ENCODE measurements at places on chromosomes 7 and 10.

GRCh38 chr7:133688483-133689239 is 435.8 kb downstream of the EXOC4 start:
- no peaks in the 10 kb centered on the region for H3K36me3 ChIP-seq
- H3K27ac ChIP-seq: no peak overlapping the region
- H3K27me3 ChIP-seq: no peaks in the 10 kb centered on the region
- no peaks in the 10 kb centered on the region for H3K4me1 ChIP-seq

DNA sequence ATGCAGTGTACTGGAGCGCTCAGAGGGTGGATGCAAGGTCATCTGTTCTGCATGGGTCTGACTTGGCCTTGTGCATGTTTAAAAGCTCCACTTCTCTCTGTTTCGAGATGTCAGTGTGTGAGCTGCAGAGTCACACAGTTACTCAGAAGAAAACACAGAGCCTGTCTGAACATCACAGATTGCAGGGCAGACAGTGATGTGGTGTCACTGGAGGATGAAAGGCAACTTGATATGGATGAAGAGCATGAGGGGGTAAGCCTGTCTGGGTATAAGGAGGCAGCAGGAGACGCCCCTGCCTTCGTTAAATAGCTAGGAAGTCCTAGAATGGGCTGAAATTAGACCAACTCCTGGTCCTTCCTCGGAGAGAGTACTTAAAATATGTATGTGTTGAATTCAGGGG is 67.5 kb upstream of the LRRC18 start:
- no peaks in the 10 kb centered on the region for H3K4me1 ChIP-seq
- H3K27me3 ChIP-seq: peaks cover 1% of the 10 kb centered on the region
- no peak overlapping the region for H3K27ac ChIP-seq

- H3K27me3 ChIP-seq: no peaks in the 10 kb centered on the region
- H3K36me3 ChIP-seq: peaks cover 34% of the 10 kb centered on the region
- H3K27ac ChIP-seq: no peak overlapping the region
- DNase-seq: peak; percentile 14
- peaks cover 24% of the 10 kb centered on the region for H3K4me1 ChIP-seq
Measured at GRCh38 chr7:44961844-44962482, 16.9 kb downstream of the MYO1G start.

GRCh38 chr10:12823328-12823727 is 178.2 kb downstream of the CCDC3 start:
- H3K4me3 ChIP-seq: no peak overlapping the region
- DNase-seq: no peak
- H3K27me3 ChIP-seq: no peaks in the 10 kb centered on the region
- H3K4me1 ChIP-seq: no peaks in the 10 kb centered on the region
- peaks cover 21% of the 10 kb centered on the region for H3K36me3 ChIP-seq

DNA sequence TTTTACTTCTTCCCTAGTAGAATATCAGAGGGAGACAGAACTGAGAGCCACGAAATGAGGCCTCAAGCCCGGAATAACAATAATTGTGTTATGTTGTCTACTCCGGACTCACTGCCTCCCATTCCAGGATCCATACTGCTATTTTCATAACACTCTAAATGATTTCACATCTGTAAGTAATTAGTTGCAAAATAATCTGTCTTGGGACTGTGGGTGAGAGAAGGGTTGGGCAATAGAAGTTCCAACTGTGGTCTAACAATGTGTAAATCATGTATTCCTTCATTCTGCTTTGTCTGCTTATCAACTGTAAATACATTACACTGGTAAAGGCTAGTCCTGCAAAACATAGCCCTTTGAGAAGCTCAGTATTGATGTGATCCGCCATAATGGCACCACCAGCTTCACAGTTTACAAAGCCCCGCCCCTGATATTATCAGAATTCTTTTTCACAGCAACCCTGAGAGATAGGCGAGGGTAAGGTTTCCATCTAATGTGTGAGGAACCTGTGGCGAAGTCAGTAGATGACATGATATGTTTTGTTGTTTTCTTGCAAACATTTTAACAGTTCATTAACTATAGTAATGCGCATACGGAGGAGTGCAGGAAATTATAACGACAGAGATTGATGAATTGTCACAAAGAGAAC is 265.7 kb upstream of the BMPER start:
- no peaks in the 10 kb centered on the region for H3K4me1 ChIP-seq
- H3K27ac ChIP-seq: no peak overlapping the region
- no peak for DNase-seq
- no peaks in the 10 kb centered on the region for H3K27me3 ChIP-seq
- H3K4me3 ChIP-seq: no peak overlapping the region
- no peaks in the 10 kb centered on the region for H3K36me3 ChIP-seq

- H3K27me3 ChIP-seq: peaks cover 7% of the 10 kb centered on the region
- no peak overlapping the region for H3K4me3 ChIP-seq
- no peak overlapping the region for H3K27ac ChIP-seq
Measured at GRCh38 chr7:108533712-108534111, 7.8 kb upstream of the PNPLA8 start.

- H3K27ac ChIP-seq: peak overlapping the region; percentile 19
- no peak for DNase-seq
- no peaks in the 10 kb centered on the region for H3K36me3 ChIP-seq
- H3K4me3 ChIP-seq: no peak overlapping the region
Measured at GRCh38 chr10:88826388-88826787, 23.9 kb downstream of the LIPM start.

GRCh38 chr10:75450644-75451640 is 19.5 kb downstream of the LRMDA start:
- no peak overlapping the region for H3K27ac ChIP-seq
- no peak overlapping the region for H3K4me3 ChIP-seq
- H3K36me3 ChIP-seq: no peaks in the 10 kb centered on the region

GRCh38 chr7:154744256-154744860 is 258.6 kb downstream of the PAXIP1 start:
- H3K4me3 ChIP-seq: no peak overlapping the region
- no peak overlapping the region for H3K27ac ChIP-seq
- DNase-seq: peak; percentile 52

DNA sequence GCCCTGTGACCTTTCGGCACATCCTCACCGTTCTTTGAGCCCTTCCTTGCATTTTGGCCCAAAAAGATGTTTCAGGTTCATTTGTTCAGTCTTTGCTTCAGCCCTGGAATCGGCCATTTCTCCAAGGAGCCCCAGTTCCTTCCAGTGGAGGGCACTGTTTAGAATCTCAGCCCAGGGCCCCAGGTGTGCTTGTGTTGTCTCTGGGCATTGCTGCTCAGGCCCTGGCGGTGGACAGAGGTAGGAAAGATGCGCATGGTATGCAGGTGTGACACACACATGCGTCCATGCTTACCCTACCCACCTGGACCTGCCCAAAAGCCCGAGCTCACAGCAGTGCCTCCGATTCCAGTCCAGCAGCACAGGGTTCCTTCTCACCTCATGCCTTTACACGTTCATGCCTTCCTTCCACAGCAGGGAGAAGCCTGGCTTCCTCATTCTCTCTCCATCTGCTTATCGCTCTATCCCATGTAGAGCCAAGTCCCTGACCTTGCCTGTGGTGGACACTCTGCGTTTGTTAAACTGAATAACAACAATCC is 70.6 kb downstream of the LHPP start:
- H3K36me3 ChIP-seq: no peaks in the 10 kb centered on the region
- H3K27ac ChIP-seq: no peak overlapping the region
- no peak overlapping the region for H3K4me3 ChIP-seq
- DNase-seq: no peak

- no peaks in the 10 kb centered on the region for H3K4me1 ChIP-seq
- no peaks in the 10 kb centered on the region for H3K27me3 ChIP-seq
- no peak overlapping the region for H3K4me3 ChIP-seq
- no peak for DNase-seq
- H3K27ac ChIP-seq: no peak overlapping the region
Measured at GRCh38 chr7:77293046-77293445, 93.4 kb upstream of the FGL2 start.

All from activated naive CD8-positive, alpha-beta T cell treated with anti-CD3 and anti-CD28 coated beads, Interleukin-2, amount 50 U/mL, for 24 hours (primary cell).